Uterus (tissue), 4 donors: ENCODE measurements at places on chromosomes 7 and 10. TPM values are rescaled to one million over a fixed set of nuclear protein-coding genes. Genes with fewer than 3 reads are reported as not detected.

Gene AKR1D1
- not detected for total RNA-seq

Gene UTF1
- total RNA-seq = not detected

Gene GIMAP8
- total RNA-seq = 19.7 TPM

Gene NPFFR1
- total RNA-seq = 0.43 TPM
